ENCODE measurements at places on chromosomes 16 and 17.
A peak's percentile ranks its signal among the peaks of the same experiment; 100 is the strongest.

GRCh38 chr17:39750131-39751015 is 12.6 kb downstream of the GRB7 start:
- DNase-seq = no peak

DNA sequence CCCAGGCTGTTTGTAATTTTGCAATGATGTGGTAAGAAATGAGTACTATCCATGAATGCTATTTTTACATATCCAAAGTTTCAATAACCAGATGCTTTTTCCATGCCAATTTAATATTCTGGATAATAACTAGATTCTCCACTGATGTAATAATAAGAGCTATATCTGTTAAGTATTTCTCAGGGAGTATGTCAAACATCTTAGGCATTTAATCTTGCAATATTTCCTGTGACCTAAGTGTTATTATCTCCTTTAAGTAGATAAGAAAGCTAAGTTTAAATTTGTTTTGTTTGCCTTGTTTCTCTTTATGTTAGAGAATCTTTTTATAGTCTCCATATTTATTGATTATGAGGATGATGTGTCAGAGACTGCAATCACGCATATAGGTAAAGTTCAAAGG is 32.3 kb upstream of the HS3ST3A1 start:
- no peak for DNase-seq

GRCh38 chr17:80750263-80750662 is 205.6 kb downstream of the RPTOR start:
- DNase-seq = no peak

DNA sequence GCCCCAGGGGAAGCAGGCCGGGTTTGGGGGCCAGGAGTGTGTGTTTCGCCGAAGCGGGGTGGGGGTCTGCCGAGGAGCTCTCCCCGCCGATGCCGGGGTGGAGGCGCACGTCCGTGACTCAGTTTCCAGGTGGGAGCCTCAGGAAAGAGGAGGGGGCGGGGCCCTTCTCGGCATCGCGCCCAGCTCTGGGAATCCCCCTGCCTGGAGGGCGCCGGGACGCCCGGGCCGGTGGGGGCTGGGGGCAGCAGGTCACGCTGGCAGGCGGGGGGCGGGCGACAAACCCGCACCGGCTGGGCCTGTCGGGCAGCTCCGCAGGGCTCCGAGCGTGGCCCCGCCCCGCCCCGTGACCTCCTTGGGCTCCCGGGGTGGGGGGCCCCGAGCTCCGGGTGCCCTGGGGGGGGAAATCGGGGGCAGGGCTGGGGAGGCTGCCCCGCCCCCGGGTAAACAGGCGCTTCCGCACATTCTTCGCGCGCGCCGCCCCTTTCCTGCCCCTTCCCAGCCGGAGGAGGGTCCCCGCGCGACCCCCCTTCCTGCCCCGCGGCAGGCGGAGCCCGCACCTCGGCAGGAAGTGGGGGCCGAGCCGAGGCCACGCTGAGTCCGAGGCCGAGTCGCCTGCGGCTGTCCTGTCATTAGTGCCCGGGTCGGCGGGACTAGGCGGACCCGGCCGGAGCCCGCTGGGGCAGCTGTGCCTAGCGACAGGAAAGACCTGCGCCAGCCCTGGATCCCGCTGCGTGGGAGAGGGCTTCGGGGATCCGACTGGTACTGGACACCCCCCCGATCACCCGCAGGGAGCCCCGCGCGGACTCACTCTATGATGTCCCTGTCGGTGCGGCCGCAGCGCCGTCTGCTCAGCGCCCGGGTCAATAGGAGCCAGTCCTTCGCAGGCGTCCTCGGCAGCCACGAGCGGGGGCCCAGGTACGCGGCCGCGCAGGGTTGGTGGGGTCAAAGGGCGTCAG is 9.3 kb downstream of the RIPOR1 start:
- no peak for DNase-seq

GRCh38 chr17:79802736-79803420 is 6.0 kb upstream of the CBX8 start:
- DNase-seq = no peak

GRCh38 chr17:73283841-73284282 is 22.2 kb upstream of the CPSF4L start:
- DNase-seq = peak; percentile 76

- no peak for DNase-seq
Measured at GRCh38 chr17:75614006-75614405, 19.2 kb upstream of the SMIM5 start.

GRCh38 chr16:57113664-57114063 is 21.3 kb downstream of the CPNE2 start:
- DNase-seq = no peak

DNA sequence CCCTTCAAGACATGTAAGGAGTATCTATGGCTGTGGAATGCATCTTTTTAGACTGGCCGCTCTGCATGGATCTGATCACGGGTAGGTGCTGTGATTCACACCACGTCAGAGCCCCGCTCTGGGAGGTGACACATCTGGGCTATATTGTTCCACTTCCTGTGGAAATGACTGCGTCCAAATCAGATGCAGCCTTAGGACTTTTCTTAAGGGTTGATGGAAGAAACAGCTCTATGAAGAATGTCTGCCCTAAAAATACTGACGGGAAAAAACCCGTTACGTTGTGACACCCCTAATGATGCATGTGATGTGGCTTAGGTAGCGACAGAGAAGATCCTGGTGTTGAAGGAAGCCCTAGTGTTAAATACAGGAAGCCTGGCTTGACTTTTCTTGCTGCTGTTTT is 12.2 kb downstream of the BANP start:
- no peak for DNase-seq

DNA sequence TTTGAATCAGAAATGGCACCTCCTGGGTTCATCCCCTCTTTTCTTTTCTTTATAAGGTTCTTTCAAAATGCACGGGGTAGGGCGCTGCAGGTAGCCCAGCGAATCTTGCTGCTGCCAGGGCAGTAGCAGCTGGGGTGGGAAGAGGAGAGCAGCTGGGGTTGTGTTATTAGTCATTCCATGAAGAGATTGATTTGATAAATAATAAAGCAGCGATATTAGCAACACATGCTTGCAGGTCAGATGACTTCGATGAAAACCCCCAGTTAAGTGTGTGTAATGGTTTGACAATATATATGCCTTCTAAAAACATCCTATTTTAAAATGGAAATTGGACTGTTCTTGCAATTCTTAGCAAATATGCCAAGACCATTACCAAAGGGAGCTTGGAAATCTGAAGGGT is 200.7 kb downstream of the CCDC182 start:
- no peak for DNase-seq

DNA sequence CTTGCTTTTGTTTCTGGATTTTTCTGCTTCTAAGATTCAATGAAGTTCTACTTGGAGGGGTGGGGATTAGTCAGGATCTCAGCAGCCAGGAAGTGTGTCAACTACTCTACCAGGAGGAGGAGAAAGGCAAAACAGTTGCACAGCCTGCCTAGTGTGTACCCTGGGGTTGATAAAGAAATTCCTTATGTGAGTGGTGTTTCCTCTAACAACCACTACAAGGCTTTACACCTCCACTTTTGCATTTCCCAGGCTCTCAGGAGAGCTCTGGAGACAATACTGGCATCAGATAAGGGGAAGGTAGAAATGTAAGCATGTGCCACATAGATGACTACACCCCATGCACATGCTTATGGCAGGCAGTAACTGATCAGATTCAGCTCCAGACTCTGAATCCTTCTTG is 174.6 kb downstream of the TOX3 start:
- no peak for DNase-seq

GRCh38 chr17:76252040-76252954 is 12.0 kb upstream of the RNF157 start:
- no peak for DNase-seq

DNA sequence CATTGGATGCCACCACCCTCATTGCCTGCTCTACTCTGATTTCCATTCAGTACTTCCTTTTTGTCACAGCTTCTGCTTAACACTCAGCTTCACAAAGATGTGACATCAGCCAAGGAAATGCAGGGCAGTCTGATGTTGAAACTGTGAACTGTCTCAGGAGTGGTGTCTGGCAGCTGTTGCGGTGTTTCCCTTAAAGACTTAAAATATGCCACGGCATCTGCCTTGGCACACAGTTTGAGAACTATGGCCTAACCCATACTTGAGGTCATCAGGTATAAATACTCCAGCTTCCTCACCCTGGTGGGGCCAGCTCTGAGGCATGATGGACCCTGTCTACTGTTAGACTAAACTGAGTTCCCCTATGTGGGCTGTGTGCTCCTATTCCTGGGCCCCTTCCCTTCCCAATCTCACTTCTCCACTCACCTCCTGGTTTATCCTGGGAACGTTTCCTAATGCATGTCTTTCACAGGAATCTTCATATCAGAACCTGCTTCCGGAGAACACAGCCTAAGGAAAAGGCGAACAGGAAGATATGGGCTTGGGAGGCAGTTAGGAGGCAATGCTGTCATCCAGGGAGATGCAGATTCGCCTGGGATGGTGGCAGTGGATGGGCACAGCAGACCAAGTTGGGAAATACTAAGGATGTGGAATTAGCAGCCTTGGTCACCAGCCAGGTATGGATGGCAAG is 96.5 kb downstream of the WSCD1 start:
- DNase-seq = no peak

- no peak for DNase-seq
Measured at GRCh38 chr17:44004077-44004760, at the start of gene NAGS. Gene NAGS (plus strand): TSS chr17:44004622. CDS start chr17:44004664, 42 bp downstream.

DNA sequence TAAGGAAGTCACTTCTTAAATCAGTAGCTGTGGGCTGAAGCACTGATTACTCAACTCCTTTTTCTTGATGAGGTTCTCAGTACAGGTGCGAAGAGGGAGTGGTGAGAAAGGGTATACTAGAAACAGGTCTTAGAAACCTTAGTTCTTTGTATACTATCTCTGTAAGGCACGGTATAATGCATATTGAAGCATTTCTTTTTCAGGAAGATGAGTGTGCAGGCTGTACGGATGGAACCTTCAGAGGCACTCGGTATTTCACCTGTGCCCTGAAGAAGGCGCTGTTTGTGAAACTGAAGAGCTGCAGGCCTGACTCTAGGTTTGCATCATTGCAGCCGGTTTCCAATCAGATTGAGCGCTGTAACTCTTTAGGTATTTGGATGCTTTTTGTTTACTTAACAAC is 39.2 kb downstream of the CYLD start:
- DNase-seq = no peak

- DNase-seq = no peak
Measured at GRCh38 chr16:28283173-28283572, 9.2 kb upstream of the SBK1 start.

GRCh38 chr17:56141046-56141839 is 12.0 kb upstream of the ANKFN1 start:
- DNase-seq = no peak

- DNase-seq = no peak
Measured at GRCh38 chr17:41737680-41738023, 3.2 kb upstream of the HAP1 start.

DNA sequence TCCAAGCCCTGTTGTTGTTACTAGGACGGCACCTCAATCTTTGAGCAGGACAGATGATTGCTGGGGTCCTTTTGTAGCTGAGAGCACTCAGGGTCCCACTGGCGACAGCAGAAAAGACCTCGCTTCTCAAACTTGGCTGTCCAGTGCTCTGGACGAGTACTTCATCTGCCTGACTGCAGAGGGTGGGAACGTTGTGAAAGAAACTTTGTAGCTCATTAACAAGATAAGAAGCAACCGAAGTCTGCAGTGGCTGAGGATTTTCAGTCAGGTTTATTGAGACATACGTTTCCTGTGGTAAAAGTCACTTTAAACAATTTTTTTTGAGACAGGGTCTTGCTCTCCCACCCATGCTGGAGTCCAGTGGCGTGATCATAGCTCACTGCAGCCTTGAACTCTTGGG is 191.7 kb downstream of the PRKCB start:
- no peak for DNase-seq

DNA sequence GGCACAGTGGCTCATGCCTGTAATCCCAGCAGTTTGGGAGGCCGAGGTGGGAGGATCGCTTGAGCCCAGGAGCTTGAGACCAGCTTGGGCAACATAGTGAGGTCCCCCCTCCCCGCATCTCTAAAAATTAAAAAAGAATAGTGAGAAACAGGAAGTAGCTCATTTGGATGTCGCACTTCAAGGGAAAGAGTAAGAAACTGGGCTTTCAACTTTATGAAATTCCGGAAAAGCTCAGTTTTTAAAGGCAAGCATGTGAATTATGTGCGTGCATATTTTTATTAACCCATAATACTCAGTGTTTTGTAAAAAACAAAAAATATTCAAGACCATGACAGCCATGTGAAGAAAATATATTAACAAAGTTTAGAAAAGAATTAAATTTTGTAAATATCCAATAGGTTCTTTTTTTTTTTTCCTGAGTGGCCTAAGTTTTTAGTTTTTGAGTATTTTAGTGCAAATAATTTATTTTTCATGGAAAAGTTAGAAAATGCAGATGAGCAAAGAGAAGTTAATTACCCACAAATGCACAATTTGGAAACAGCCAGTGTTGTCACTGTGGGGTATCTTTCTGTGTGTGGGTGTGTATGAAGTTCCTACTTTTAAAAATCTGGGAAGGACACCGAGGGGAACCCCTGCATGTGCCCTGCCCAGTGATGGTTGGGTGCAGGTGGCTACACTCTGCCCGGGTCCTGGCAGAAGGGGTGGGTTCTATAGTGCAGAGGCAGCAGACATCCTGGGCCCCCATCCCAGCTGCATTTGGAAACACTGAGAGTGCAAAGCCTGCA is 40.0 kb downstream of the CIBAR2 start:
- DNase-seq = no peak

- no peak for DNase-seq
Measured at GRCh38 chr16:79194291-79194690, 406.2 kb downstream of the MAF start.

GRCh38 chr16:88078111-88078775 is 127.0 kb downstream of the BANP start:
- DNase-seq = no peak

GRCh38 chr17:34178092-34178491 is 77.0 kb upstream of the CCL2 start:
- DNase-seq = no peak

DNA sequence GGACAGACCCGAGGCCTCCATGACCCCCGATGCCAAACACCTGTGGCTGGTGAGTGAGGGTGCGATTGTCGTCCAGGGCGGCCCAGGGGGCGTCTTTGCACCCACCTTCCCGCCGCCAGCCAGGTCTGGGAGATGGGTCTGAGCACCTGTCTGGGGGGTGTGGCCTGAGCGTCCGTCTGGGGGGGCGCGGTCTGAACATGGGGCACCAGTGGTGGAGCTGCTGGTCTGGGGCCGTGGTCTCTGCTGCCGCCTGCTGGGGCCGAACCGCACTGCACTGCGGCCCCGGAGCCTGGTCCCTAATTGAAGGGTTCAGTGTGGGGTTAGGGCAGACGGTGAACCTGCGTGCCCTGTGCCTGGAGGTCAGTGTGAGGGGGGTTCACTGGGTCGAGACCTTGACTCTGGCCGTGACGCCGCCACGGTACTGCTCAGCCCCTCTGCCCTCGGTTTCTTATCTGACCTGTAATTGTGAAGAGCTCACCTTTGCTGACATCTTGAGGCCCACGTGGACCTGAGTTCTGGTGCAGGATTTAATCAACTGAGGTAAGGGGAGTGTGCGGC is 12.6 kb upstream of the TCF25 start:
- peak; percentile 57 for DNase-seq

GRCh38 chr16:86026916-86027315 is 128.0 kb downstream of the IRF8 start:
- no peak for DNase-seq

- DNase-seq = no peak
Measured at GRCh38 chr17:10119203-10120108, 79.0 kb downstream of the GAS7 start.

GRCh38 chr17:67942810-67943209 is 53.5 kb downstream of the C17orf58 start:
- no peak for DNase-seq

GRCh38 chr17:55002458-55002857 is 33.9 kb downstream of the STXBP4 start:
- no peak for DNase-seq
